ENCODE measurements at places on chromosomes 5 and 9.
A peak's percentile ranks its signal among the peaks of the same experiment; 100 is the strongest.

DNA sequence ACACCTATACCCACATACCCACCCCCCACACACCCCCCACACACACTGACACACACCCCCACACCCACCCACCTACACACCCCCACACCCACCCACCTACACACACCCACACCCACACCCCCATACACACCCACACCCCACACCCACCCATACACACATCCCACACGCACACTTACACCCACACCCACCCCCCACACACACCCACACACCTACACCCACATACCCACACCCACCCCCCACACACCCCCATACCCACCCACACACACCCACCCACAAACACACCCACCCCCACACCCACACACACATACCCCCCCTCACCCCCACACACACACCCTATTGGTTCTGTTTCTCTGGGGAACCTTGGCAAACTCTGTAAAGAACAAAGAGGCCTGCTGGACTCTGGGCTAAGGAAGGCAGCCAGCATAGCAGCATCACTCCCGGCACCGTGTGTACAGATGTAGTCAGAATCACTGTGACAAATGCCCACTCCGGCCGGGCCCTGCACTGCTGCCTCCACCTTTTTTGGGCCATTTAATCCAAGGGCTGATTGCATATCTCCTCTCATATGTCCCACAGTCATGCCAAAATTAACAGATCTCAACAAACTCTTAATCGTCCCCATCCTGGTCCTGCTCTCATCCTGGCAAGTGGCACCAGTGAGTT lies 42.3 kb downstream of the COL23A1 start:
- no peak for DNase-seq

GRCh38 chr9:95770653-95771131 lies 104.8 kb upstream of the ERCC6L2 start:
- no peak for DNase-seq

- no peak for DNase-seq
Measured at GRCh38 chr5:31751610-31752009, 112.7 kb downstream of the PDZD2 start.

DNA sequence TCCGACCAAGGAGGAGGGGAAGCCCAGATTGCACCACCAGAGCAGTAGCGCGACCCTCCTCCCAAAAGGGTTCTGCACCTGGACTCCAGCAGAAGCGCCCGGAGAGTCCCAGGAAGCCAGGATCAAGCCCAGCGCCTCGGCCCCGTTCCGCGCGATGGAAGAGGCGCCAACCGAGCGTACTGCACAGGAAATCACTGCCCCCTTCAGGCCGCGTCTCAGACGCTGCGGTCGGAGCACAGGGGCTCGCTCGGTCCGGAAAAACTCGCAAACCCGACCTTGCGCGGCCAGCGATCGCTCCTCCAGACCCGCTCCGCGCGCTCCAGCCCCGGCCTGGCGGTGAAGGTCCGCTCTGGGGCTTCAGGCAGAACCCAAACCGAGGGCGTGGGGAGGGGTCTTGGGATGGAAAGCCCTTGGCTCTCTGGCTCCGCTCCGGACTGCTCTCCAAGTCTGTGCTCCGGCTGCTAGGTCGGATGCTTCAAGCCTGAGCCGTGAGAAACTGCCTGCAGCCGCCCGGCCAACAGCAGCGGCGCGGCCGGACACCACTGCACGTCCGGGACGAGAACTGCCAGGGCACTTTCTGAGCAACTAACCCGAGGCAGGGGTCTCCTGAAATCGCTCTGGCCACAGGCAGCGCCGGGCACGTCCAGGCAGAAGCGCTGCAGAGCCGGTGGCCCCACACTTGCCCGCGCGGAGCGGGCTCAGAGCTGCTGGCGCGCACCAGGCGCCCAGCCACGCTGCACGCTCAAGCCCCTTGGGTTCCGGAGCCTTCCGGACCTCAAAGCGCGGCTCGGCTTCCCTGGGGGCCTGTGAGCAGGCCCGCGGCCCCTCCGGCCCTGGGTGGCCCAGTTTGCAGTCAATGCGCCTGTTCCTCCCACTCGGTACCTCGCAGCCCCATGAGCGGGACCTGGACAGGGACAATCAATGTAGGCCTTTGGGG lies 1.3 kb downstream of the GABBR2 start:
- no peak for DNase-seq

DNA sequence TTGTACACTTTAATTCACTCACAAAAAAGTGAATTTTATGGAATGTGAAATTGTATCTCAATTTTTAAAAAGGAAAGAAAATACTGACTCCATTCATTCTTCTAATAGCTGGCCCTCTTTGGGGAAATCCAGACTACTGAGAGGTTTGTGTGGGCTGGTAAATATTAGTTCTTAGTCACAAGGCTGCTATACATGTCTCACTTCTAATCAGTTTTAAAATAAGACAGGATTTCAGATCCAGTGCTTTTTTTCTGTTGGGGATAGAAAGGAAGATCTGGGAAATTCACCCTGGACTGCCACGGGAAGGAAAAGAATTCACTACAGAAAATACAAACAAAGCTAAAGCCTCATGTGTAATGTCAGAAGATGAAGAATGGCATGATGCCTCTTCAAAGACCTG lies 32.7 kb upstream of the ADAMTSL1 start:
- no peak for DNase-seq

- peak; percentile 79 for DNase-seq
Measured at GRCh38 chr5:57298295-57298984, 124.6 kb downstream of the GPBP1 start.

DNA sequence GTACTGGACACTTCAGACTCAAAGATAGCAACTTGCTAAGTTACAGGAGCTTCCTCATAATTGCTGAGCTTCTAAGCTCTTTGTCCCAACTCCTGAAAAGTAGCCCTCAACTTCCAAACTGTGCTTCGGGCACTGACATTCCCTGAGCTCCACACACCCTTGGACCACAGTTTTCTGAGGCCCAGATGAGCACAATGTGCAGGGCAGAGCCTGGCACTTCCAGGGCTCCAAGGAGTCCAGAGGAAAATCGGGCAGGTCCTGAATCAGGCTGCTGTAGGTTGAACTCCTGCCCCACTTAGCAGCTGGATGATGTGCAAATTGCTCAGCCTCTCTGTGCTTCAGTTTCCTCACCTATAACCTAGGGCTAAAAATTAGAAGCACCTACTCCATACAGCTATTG lies 54.6 kb upstream of the KCNIP1 start:
- DNase-seq = no peak

DNA sequence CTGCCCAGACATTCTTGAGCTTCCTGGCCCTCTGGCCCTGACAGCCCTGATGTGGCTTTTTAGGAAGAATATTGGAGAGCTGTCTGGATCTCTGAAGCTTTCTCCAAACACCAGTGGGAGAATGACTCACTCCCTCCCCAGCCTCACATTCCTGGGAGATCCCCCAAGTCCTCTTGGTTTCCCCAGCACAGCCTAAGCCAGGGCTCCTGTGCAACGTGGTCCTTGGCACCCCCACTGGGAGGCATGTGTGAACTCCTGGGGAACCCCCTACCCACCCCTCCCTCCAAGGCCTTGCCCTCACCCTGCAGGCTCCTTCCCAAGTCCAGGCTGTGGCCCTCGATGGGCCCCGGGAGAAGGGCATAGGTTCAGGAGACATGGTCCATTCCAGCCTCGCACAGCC lies 12.7 kb downstream of the GLIPR2 start:
- no peak for DNase-seq

DNA sequence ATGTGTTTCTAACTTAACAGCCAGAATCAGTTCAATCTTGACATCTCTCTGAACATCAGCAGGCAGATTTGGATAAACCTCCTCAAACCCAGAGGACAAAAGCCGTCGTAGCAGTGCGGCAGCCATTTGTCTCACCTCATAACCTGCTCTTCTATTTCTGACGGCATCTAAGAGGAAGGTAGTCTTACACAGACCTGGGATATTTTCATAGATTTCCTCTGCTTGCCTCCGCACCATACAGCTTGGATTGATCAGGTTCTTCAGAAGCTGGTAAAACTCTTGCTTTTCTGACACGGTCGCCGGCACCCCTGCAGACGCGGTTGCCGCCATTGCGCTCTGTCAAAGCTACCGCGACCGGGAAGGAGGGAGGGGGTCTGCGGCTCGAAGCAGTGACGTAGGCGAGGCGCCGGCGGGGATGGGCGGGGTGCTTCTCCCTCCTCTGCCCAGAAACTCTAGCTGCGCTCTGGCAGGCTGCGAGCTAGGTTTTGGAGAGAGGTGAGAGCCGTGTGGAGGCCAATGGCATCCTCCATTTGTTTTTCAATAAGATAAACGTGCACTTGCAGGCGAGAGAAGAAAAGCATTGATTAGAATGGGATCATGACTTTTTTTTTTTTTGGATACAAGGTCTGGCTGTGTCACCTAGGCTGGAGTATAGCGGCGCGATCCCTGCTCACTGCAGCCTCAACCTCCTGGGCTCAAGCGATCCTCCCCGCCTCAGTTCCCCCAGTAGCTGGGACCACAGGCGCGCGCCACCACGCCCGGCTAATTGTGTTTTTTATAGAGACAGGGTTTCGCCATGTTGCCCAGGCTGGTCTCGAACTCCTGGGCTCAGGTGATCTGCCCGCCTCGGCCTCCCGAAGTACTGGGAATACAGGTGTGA lies at the start of gene RANBP6:
RANBP6 (minus strand) TSS at position 347 of the 880 bp plus-strand sequence; CDS start at position 330, 17 bp downstream.
- DNase-seq = peak; percentile 66

DNA sequence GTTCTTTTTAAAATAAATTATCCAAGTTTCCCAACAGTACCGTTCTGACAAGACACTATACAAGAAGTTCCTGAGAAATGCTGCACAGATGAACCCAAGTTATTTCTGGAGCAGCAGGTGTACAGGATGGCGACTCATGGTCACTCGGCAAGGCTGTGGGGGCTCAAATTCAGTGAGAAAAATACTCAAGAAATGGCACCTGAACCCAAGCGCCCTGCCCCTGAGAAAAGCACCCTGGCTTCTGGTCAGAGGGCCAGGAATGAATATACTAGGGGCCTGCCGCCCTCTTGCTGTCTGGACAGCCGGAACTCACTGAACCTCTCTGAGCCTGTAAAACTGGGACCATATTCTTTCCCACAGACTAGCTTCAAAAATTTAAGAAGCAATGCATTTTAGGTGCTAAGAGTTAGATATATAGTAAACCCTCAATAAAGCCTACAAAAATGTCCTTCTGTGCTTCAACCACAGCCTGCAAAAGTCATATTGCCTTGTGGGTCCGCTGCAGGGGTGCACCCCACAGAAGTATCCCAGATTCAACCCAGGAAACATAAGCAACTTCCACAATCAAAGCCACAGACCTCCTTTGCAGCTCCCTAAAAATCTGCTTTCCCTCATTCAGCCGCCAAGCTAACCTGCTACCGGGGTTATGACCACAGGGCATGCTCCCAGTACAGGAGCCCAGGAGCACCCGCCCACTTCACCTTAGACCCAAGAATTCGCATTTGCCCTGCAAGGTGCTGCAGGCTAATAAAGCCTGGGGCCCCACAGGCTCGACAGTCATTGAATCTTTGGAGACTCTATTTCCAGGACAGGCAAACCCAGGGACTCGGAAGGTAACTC lies 1.4 kb downstream of the RAPGEF1 start:
- DNase-seq = no peak

GRCh38 chr5:68710514-68710913 lies 383.3 kb upstream of the SLC30A5 start:
- DNase-seq = no peak

DNA sequence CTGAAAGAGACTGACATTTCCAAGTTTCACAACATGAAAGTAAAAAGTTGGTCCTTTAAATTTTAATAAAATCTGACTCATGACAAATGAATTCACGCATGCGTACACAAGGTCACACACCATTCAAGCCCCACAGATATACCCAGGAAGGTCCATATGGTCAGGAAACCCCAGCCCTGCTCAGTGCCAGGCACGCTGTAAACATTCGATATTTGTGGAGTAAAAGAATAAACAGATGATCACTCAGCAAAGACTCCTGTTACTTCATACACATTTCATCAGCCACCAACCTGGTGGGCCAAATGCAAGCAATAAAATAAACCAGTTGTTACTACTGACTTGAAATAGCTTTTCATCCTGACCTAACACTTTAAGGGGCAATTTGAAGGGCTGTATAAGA lies 158.0 kb upstream of the RETREG1 start:
- DNase-seq = no peak

GRCh38 chr5:9062873-9063272 lies 483.0 kb downstream of the SEMA5A start:
- DNase-seq = no peak

- DNase-seq = peak; percentile 62
Measured at GRCh38 chr5:130237721-130238120, 333.5 kb downstream of the CHSY3 start.
